Activated naive CD8-positive, alpha-beta T cell treated with anti-CD3 and anti-CD28 coated beads, Interleukin-2, amount 10 ng/mL, durations not matched to agents 7 days and 5 days (primary cell): ENCODE measurements at places on chromosomes 4 and X. TPM values are rescaled to one million over a fixed set of nuclear protein-coding genes. Genes with fewer than 3 reads are reported as not detected.
A peak's percentile ranks its signal among the peaks of the same experiment; 100 is the strongest.

The SCD5 gene
- 6.2 TPM for total RNA-seq

The HELT gene
- not detected for total RNA-seq

The DDX53 gene
- total RNA-seq = not detected

The GDPD2 gene
- not detected for total RNA-seq

The TRIM60 gene
- not detected for total RNA-seq

The PNMA6A gene
- 0.97 TPM for total RNA-seq

- H3K27ac ChIP-seq = no peak overlapping the region
- H3K4me1 ChIP-seq = peaks cover 3% of the 10 kb centered on the region
- no peak for DNase-seq
- no peaks in the 10 kb centered on the region for H3K27me3 ChIP-seq
- no peak overlapping the region for H3K4me3 ChIP-seq
Observed at GRCh38 chr4:75997946-75998345, 7.2 kb upstream of the SDAD1 start.

GRCh38 chr4:153954654-153955053 lies 165.8 kb upstream of the SFRP2 start:
- no peak overlapping the region for H3K4me3 ChIP-seq
- H3K27me3 ChIP-seq = peaks cover 15% of the 10 kb centered on the region
- H3K36me3 ChIP-seq = peaks cover 2% of the 10 kb centered on the region
- DNase-seq = no peak

- H3K27ac ChIP-seq = no peak overlapping the region
- no peak for DNase-seq
- peaks cover 5% of the 10 kb centered on the region for H3K36me3 ChIP-seq
- H3K4me3 ChIP-seq = no peak overlapping the region
- no peaks in the 10 kb centered on the region for H3K4me1 ChIP-seq
Observed at GRCh38 chr4:82458729-82459128, 28.3 kb downstream of the ENOPH1 start.

DNA sequence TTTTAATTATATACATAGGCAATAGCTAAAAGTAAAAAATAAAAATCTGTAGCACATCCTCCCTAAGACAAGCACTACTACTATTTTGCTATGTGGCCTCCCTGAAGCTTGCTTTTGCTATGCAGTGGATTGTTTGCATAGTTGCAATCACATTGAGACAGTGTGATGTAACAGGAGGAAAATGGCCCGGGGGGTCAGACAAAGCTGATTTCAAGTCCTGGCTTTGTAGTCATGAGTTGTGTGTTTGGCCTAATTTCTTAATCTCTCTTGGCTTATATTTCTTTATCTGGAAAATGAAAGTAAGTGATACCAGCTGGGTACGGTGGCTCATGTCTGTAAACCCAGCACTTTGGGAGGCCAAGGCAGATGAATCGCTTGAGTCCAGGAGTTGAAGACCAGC lies 166.6 kb downstream of the LHFPL1 start:
- H3K27me3 ChIP-seq = no peaks in the 10 kb centered on the region
- no peaks in the 10 kb centered on the region for H3K4me1 ChIP-seq
- no peaks in the 10 kb centered on the region for H3K36me3 ChIP-seq
- H3K4me3 ChIP-seq = no peak overlapping the region
- no peak overlapping the region for H3K27ac ChIP-seq

- H3K36me3 ChIP-seq = peaks cover 7% of the 10 kb centered on the region
- DNase-seq = no peak
- no peak overlapping the region for H3K27ac ChIP-seq
- H3K4me1 ChIP-seq = peaks cover 12% of the 10 kb centered on the region
- peaks cover 3% of the 10 kb centered on the region for H3K27me3 ChIP-seq
- H3K4me3 ChIP-seq = no peak overlapping the region
Observed at GRCh38 chr4:25865586-25865985, 2.8 kb upstream of the SEL1L3 start.

- H3K36me3 ChIP-seq = peaks cover 7% of the 10 kb centered on the region
- no peak overlapping the region for H3K4me3 ChIP-seq
- no peaks in the 10 kb centered on the region for H3K27me3 ChIP-seq
- DNase-seq = no peak
Observed at GRCh38 chrX:96924581-96924980, 40.9 kb downstream of the RPA4 start.

DNA sequence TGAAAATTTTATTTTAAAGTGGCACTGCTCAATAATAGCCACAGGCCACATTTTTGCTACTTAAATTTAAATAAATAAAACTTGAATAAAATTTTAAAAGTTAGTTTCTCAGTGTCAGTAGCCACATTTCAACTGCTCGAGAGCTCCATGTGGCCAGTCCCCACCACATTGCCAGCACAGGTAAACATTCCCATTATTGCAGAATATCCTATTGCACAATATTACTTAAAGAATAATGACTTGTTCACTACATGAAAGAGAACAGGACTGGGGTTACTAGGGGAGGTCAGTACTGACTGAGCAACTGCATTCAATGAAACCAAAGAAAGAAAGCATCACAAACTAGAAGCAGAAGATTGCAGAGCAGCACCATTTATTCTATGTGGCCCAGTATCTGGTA lies 2201.6 kb upstream of the TENM3 start:
- DNase-seq = no peak
- H3K36me3 ChIP-seq = no peaks in the 10 kb centered on the region
- H3K4me1 ChIP-seq = no peaks in the 10 kb centered on the region
- H3K4me3 ChIP-seq = no peak overlapping the region
- H3K27ac ChIP-seq = no peak overlapping the region

- H3K4me3 ChIP-seq = peak overlapping the region; percentile 45
- peaks cover 12% of the 10 kb centered on the region for H3K4me1 ChIP-seq
- peaks cover 4% of the 10 kb centered on the region for H3K36me3 ChIP-seq
- no peak overlapping the region for H3K27ac ChIP-seq
- DNase-seq = no peak
- H3K27me3 ChIP-seq = peaks cover 68% of the 10 kb centered on the region
Observed at GRCh38 chrX:25007059-25008053, 8.4 kb downstream of the ARX start.

DNA sequence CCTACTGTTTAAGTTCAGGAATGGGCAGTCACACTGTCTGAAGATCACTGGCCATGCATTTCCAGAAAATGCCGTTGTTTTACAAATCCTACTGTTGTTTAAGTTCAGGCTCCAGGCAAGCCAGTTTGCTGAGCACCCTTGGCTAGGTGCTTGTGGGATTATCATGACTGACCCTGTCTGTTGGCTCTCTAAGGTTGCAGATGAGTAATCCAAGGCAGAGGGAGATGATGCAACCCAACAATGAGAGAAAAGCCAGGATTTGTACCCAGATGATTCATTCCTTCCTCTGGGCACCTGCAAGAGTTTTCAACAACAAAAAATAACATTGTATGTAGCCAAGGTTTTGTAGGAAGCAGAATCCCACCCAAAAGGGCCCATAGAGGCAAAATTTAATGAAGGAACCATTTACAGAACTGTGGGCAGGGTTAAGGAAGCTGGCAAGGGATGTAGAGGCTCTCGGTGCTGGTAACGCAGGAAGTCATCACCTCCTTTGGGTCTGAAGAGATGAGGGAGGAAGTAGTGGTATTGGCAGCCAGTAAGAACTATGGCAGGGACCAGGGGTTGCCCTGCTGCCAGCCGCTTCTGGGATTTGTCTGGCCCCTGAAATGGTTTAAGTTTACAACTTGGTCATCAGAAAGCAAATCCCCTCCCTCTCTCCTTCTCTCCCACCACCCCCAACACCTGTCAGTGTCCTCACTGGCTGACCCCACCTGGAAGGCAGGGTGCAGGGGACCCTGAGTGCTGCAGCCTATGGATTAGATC lies 54.8 kb downstream of the MSX1 start:
- H3K4me3 ChIP-seq = no peak overlapping the region
- peaks cover 9% of the 10 kb centered on the region for H3K27me3 ChIP-seq
- H3K36me3 ChIP-seq = no peaks in the 10 kb centered on the region
- no peak for DNase-seq
- H3K4me1 ChIP-seq = peaks cover 1% of the 10 kb centered on the region

GRCh38 chr4:118254368-118254767 lies 98.4 kb downstream of the PRSS12 start:
- H3K4me3 ChIP-seq = no peak overlapping the region
- no peaks in the 10 kb centered on the region for H3K36me3 ChIP-seq
- no peak overlapping the region for H3K27ac ChIP-seq
- no peak for DNase-seq
- H3K27me3 ChIP-seq = peaks cover 2% of the 10 kb centered on the region
- no peaks in the 10 kb centered on the region for H3K4me1 ChIP-seq

- H3K27ac ChIP-seq = peak overlapping the region; percentile 74
- H3K4me3 ChIP-seq = peak overlapping the region; percentile 98
- no peak for DNase-seq
- H3K27me3 ChIP-seq = peaks cover 2% of the 10 kb centered on the region
- peaks cover 13% of the 10 kb centered on the region for H3K4me1 ChIP-seq
Observed at GRCh38 chr4:3531318-3531878, 824 bp downstream of the LRPAP1 start.

GRCh38 chr4:169070071-169070894 lies 60.2 kb upstream of the CBR4 start:
- no peak overlapping the region for H3K4me3 ChIP-seq
- no peak overlapping the region for H3K27ac ChIP-seq
- no peak for DNase-seq

DNA sequence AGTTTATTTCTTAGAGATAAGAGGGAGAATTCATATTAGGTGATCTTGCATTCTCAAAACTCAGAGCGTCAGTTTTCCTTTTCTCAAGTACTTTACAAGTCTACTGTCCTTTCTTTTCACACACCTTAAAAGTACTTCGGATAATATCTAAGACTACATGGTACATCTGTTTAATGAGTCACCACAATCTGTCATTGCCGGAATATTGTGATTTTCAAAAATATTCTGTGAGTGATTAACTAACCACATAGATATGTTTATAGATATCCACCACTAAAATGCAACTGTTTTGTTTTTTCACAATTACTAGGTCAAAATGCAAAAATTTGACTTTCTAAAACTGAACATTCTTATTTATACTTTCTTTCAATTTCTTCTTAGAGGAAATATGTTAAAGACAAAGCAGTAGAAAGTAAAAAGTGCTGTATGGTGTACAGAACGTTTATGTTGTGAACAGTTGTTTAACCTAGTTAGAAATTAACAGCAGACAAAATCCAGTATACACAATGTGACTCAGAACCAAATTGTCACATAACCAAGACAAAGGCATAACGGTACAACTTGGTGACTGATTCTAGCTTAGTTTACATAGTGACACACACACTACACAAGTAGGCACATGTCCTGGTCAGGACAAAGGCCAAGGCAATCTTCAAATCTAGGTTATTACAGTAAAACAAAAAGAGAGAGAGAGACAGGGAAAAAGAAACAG lies 482.9 kb downstream of the NAF1 start:
- no peaks in the 10 kb centered on the region for H3K4me1 ChIP-seq
- no peak overlapping the region for H3K27ac ChIP-seq
- H3K4me3 ChIP-seq = no peak overlapping the region
- no peaks in the 10 kb centered on the region for H3K27me3 ChIP-seq
- H3K36me3 ChIP-seq = no peaks in the 10 kb centered on the region
